C1 segment of cervical spinal cord (tissue), 14 donors: ENCODE measurements at places on chromosomes 6 and 20.
A peak's percentile ranks its signal among the peaks of the same experiment; 100 is the strongest.

DNA sequence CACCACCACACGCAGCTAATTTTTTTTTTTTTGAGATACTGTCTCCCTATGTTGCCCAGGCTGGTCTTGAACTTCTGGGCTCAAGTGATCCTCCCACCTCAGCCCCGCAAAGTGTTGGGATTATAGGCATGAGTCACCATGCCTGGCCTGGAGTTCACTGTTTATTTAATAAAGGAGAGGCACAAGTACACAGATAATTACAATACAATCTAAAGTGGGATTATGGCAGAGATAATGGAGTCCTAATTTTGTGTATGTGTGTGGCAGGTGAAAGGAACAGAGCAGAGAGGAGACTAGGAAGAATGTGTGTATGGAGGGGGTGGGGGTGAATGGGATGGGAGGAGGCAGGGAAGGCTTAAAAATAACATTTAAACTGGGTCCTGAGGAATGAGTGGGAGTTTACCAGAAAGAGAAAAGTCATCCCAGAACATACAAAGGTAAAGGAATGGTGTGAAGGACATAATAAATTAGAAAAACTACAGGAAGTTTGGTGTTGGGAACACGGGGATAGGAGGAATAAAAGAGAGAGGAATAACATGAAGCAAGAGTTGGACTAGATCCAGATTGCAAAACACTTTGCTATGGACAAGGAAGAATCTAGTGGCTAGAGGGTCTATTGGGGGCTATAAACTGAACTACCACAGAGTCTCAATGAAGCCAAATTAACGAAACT is 4.4 kb downstream of the NCOA5 start:
- no peak for DNase-seq

GRCh38 chr6:161303628-161304340 is 29.9 kb upstream of the AGPAT4 start:
- DNase-seq, result no peak

GRCh38 chr20:58277578-58278472 is 31.7 kb upstream of the RAB22A start:
- DNase-seq, result no peak

GRCh38 chr20:62426699-62427131 is 624 bp downstream of the RBBP8NL start:
- DNase-seq, result no peak

GRCh38 chr6:15504040-15504495 is 158.8 kb downstream of the DTNBP1 start:
- peak; percentile 39 for DNase-seq

- DNase-seq, result no peak
Observed at GRCh38 chr6:151385177-151385576, 6.2 kb downstream of the ZBTB2 start.

GRCh38 chr6:116467514-116467913 is 6.3 kb downstream of the CALHM6 start:
- no peak for DNase-seq

- no peak for DNase-seq
Observed at GRCh38 chr6:79613912-79614311, 17.2 kb upstream of the SH3BGRL2 start.

DNA sequence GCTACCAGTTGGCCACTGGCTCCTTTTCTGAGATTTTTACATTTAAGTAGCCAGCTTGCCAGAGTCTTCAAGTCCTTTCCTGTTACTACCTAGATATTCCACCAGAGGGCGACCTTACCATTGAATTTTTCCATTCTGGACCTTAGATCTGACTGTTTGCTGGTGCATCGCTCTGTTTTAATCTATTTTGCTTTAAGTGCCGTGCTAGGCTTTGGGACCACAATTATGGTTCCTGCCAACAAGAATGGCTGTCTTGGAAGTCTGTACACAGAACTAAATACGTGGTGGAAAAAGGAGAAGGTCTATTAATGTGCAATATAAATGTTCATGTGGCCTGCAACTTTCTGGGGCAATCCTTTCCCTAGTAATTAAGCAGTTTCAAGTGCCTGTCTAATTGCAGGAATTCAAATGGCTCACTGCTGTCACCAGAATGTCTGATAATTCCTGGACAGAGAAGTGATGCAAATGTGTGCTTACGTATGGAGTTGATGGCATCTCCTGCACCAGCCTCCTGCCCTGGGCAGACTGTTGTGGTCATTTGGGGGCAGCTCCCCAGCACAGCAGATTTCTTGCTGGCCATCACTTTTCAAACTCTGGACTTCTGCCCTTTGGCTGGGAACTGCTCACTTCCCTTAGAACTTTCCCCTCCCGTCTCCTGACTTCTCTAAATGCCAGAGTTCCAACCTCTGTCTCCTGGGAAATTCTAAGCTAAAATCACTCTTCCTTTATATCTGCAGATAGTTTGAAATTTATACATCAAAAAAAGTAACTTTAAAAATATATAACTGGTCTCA is 5.6 kb upstream of the HLA-DOA start:
- no peak for DNase-seq

DNA sequence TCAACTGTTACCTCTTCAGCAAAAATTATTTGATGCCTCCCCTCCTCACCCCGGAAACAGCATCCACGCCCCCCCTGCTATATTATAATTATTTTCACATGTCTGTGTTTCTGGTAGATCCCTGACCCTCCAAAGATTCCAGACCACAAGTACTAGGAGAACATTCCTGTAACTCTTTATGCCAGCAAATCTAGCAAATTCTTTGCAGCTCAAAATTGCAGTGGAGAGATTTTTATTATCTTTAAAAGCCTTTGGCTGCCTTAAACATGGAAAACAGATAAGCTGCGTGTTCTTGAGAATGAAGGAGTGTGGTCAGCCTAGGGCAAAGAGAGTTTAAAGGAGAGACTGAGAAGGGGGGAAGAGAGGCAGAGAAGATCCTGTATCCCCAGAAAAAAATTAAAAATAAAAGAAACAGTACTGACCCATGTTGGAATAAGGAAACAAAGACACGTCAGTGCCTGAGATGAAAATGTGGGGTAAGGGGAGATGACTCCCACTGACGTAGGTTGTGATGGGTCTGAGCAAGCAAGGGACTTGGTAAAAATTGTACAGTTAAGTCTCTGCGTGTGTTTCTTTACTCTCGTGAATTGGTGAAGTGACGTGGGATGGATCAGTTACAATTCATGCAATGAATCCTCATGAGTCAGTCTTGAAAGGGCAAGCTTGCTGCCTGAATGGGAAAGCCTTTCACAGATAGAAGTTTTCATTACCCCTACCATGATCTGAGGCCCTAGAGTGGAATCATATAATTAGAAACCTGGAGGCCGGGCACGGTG is 8.3 kb downstream of the ID4 start:
- DNase-seq, result no peak

DNA sequence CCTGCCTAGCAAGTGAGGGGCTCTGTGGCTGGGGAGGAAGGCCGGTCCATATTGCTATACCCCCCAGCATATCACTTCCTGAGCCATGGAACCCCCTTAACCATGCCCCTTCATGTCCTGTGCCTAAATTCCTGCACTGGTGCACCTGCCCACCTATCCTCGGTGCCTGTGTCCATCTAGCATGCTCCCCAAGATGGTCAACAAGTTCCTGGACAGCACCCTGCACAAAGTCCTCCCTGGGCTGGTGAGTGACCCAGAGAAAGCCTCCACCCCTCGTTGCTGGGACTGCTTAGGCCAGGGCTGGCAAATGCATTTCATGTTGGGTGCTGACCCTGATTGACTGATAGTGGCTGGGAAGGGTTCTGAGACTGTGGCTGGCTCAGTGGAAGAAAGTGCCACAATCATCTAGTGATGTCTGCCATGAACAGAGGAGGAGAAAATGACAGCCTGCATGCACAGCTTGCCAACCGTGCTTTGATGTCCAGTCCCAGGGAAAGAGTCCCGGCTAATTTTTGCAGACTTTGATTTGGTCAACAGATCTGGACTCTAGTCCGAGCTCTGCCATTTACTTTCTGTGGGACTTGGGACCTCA is 3.5 kb downstream of the BPIFB6 start:
- DNase-seq, result no peak

DNA sequence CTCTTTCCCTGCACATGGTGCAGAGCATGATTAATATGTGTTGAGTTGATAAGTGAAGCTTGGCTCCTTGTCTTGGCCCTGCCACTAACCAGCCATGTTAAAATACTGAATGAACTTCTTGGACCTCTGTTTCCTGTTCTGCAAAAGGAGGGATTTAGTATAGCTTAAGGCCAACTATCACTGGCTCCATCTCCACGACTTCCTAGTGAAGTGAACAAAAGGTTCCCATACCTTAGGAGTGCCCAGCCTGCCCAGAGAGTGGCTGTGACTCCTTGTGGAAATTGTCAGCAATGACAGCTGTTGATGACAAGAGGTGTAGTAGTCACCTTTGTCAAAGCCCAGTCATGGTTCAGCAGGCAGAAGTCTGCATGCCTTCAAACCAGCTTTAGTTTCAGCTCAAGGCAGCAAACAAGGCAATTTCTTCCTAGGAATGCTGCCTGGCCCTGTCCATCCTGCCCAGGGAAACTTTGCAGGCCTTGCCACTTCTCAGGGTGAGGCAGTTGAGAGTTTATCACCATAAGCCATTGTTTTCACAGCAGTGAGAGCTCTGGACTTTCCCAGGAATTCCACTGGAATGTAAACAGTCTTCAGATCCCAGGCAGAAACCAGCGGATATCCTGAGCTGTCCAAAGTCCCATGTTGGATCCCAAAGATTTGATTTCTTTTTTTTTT is 169.7 kb upstream of the TNFAIP3 start:
- no peak for DNase-seq

GRCh38 chr6:43246301-43247113 is 3.2 kb downstream of the TTBK1 start:
- DNase-seq, result peak; percentile 86

DNA sequence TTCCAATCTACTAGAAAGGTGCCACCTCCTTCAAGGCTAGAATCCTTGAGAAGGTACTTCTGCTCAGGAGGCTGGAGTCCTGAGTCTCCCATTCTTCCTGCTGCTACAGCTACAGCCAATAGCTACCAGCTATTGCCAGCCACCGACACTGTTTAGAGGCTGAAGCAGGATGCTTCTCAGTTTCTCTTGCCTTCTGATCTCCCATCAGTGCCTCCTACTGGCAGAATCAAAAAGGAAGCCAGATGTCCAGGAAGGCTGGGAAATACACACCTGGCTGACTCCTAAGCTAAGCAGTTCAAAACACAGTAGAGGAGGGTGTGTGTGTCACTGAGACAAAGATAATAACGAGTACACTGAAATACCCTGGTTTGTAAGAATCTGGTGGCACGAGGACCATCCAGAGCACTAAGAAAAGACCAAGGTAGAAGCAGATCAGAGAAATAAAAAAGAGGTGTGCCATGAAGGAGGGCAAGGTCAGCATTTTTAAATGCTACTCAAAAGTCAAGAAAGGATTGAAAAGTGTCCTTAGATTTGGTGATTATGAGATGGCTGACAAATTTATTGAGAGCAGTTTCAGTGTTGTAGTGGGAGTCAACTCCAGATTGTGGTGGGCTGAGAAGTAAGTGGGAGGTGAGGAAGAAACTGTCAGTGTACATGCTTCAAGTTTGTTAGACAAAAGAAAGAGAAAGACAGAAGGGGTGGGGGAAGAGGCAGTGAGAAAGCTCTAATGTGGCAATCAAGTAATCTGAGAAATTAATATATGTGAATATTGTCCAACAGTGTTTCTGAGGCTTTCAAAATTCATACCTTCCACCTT is 2.3 kb upstream of the HLA-DMA start:
- DNase-seq, result no peak
